ENCODE measurements at places on chromosomes 16 and 17.

DNA sequence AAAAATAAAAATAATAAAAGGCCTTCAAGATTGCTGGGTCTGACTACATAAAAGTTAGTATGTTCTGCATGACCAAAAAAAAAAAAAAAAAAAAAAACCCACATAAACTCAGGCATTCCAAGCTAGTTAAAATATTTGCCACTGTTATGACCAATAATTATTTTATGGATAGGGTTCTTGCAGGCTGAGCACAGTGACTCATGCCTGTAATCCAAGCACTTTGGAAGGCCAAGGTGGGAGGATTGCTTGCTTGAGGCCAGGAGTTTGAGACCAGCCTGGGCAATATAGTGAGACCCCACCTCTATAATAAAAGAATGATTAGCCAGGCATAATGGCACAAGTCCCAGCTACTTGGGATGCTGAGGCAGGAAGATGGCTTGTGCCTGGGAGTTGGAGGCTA is 8.1 kb downstream of the SCNN1B start:
- DNase-seq = no peak

GRCh38 chr17:83012200-83012785 is 67.1 kb upstream of the METRNL start:
- no peak for DNase-seq

- no peak for DNase-seq
These were observed 11.4 kb upstream of the PLK1 start for GRCh38 chr16:23667355-23667659.

GRCh38 chr16:22093996-22094395 is 1.7 kb downstream of the VWA3A start:
- DNase-seq = no peak

DNA sequence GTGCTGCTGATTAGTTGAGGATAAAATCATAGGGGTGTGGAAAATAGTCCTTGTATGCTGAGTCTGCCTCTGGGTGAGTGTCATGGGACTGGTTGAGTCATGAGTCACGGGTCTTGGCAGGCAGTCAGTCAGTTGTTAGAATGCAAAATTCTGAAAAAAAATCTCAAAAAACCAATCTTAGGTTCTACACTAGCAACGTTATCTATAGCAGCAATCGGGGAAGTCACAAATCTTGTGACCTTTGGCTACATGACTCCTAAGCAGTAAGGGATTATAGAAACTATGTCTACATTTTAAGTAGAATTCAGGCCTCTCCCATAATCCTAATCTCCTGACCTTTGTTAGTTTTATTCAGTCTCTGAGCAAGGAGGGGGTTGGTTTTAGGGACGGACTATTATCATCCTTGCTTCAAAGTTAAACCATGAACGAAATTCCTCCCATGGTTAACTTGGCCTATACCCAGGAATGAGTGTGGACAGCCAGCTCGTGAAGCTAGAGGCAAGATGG is 18.0 kb upstream of the PMFBP1 start:
- no peak for DNase-seq

DNA sequence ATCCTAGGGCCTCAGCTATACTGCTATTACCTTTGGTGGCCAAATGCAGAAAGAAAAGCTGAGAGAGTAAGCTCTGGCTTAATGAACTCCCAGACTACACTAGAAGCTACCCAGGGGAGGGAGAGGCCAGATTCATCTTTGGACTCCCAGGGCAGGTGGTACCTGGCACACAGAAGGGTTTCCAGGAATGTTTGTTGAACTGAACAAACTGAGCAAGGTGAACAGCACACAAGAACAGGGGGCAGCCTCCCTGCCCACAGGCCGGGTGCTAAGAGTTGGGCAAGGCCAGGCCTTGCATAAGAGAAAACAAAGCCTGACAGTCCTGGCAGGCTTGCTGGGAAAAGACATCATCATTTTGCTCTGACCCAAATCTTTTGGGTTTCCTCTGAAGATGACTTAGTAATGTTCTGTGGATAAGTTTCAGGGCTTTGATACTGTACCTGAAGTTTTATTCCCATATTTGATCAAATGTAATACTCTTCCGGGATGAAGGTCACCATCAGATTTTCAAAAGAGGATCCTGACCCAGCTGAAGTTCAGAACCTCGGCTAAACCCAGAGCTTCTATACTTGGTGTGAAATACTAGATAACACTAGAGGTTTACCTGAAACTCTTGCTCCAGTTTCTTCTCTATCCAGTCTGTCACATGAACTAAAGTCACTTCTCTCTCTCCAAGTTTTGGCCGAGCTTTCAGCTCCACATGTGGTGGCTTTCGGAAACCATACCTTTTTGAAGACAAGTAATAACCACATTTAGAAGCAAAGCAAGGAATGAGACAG is 20.5 kb upstream of the ERN1 start:
- DNase-seq = no peak

DNA sequence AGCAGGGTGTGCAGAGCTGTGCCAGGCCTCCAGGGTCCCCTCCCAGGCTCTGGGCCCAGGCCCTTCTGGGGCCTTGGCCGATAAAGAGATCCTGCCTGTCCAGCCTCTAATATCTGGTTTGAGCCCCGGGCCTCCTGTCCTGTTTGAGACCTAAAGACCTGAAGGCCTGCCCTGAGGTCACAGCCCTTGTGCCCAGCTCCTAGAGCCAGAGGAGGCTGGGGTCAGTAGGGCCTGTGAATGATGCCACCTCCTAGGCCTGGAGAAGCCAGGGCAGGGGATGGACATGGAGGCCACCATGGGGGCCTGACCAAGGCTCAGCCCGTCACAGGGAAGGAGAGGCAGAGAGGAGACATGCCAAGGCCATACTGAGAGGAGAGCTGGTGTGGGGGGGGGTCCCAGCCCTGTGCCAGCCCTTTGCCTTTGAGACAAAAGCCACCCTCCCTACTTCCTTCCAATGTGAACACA is 7.4 kb downstream of the KCNH6 start:
- DNase-seq = no peak

DNA sequence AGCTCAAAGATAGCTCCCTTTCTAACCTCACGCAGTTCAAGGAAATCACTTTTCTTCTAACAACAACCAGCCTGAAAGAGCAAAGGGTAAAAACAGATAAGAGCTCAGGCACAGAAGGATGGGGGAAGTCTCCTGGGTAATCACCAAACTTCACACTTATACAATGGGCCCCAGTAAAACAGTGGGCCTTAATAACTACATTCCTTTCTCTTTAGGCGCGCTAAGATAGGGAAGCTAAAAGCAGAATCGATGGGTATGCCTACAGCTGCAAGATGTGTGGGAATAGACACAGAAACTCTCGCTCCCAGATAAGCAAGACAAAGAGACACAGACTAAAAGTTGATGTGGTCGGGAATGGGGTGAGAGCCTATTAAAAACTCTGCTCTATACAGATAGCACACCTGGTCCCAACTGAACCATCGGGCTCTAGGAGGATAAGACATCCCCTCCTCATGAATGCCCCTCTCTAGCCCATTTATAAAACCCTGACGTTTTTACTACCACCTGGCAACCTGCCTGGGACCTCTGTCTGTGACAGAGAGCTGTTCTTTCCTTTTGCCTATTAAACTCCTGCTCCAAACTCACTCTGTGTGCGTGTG is 826 bp downstream of the LYZL6 start:
- DNase-seq = no peak

- DNase-seq = no peak
These were observed 197.3 kb upstream of the SDK2 start for GRCh38 chr17:73841431-73842060.

DNA sequence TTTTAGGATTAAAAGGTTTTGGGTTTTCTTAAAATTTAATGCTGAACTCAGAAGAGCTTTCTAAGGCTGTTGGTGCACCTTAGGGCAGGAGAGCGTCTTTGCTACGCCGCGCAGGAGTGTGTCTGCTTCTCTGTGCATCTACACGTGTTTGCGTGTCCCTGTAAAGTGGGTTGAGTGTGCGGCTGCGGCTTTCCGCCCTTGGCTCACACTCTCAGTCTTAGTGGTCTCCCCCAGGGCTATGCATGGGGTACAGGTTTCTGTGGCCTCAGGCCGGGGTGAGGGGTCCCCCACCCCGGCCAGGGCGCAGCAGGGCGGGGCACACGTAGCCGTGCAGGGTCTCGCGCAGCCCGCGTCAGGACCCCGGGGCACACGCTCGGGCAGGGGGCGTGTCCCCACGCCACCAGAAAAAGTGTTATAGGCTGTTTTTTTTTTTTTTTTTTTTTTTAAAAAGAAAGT is 727 bp upstream of the TENT4B start:
- DNase-seq = no peak

GRCh38 chr17:14119546-14119945 is 50.2 kb downstream of the COX10 start:
- DNase-seq = no peak

GRCh38 chr16:67606632-67607031 is 38.3 kb upstream of the CARMIL2 start:
- DNase-seq = no peak

GRCh38 chr17:28937044-28937729 is 14.1 kb downstream of the PHF12 start:
- DNase-seq = no peak
